CD8-positive, alpha-beta memory T cell (primary cell): ENCODE measurements at places on chromosomes 2 and 18.

DNA sequence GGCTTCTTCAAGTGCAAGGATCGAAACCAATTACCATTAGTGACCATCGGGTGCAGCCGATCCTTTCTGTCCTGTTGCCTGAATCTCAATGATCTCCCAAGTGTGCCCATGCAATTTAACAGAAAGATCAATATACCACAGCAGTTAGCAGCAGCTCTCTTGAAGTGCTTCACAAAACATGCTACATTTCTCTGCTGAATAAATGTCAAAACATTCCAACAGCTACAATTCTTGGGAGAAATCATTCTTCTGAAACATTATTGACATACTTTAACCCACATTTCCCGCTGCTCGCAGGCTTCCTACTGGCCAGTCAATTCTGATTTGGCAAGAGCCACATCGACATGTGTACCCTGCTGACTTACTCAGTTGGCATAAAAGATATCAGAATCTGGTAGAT lies 907.7 kb downstream of the TMEM182 start:
- no peaks in the 10 kb centered on the region for H3K4me1 ChIP-seq
- no peak for DNase-seq
- no peak overlapping the region for H3K27ac ChIP-seq
- no peak overlapping the region for H3K4me3 ChIP-seq
- H3K36me3 ChIP-seq: no peaks in the 10 kb centered on the region
- no peaks in the 10 kb centered on the region for H3K27me3 ChIP-seq

- DNase-seq: no peak
- H3K36me3 ChIP-seq: no peaks in the 10 kb centered on the region
- H3K4me3 ChIP-seq: no peak overlapping the region
- no peak overlapping the region for H3K27ac ChIP-seq
- no peaks in the 10 kb centered on the region for H3K4me1 ChIP-seq
These were observed 74.7 kb downstream of the TNFRSF11A start for GRCh38 chr18:62399781-62400308.

GRCh38 chr2:46954951-46955571 lies 39.5 kb upstream of the MCFD2 start:
- no peak overlapping the region for H3K4me3 ChIP-seq
- DNase-seq: no peak
- H3K27me3 ChIP-seq: no peaks in the 10 kb centered on the region
- H3K4me1 ChIP-seq: no peaks in the 10 kb centered on the region

DNA sequence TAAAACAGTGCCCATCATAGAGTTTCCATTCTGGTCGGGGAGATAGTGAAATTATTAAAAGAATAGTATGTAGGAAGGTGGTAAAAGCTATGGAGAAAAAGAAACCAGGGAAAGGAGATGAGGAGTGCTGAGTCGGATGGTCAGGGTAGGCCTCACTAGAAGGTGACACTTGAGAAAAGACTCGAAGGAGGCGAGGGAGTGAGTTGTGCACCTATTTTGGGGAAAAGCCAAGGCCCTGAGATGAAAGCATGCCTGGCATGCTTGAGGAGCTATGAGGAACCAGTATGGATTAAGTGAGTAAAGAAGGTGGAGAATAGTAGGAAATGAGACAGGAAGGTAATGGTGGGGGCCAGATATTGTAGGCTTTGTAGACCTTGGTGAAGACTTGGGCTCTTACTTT lies 7.3 kb upstream of the TTLL4 start:
- DNase-seq: no peak
- no peaks in the 10 kb centered on the region for H3K36me3 ChIP-seq
- no peak overlapping the region for H3K4me3 ChIP-seq

DNA sequence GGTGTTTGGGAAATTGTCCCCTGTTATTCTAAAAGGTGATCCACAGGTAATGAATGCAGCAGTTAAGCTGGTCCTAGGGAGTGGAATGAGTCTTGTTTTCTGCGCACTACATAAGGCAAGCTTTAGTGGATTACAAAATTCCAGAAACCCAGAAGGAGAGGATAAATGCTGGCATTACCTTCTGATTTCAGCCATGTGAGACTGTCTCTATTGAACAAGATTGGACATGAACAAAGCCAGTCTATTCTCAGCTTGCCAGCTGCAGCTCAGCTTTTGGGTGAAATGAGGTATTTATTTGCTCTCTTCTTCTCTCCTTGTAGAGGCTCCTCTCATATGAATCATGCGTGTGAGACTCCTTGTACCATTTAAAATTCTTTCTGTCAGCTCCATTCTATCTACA lies 944.9 kb downstream of the CNTNAP5 start:
- no peaks in the 10 kb centered on the region for H3K27me3 ChIP-seq
- no peaks in the 10 kb centered on the region for H3K36me3 ChIP-seq
- no peaks in the 10 kb centered on the region for H3K4me1 ChIP-seq
- no peak overlapping the region for H3K4me3 ChIP-seq
- no peak overlapping the region for H3K27ac ChIP-seq
- no peak for DNase-seq

- H3K4me3 ChIP-seq: no peak overlapping the region
- no peaks in the 10 kb centered on the region for H3K36me3 ChIP-seq
- H3K27ac ChIP-seq: no peak overlapping the region
- no peak for DNase-seq
These were observed 155.4 kb downstream of the ARL4C start for GRCh38 chr2:234341306-234341985.

GRCh38 chr2:46843316-46843715 lies 72.3 kb downstream of the MCFD2 start:
- DNase-seq: no peak
- H3K27ac ChIP-seq: no peak overlapping the region
- H3K4me1 ChIP-seq: no peaks in the 10 kb centered on the region

DNA sequence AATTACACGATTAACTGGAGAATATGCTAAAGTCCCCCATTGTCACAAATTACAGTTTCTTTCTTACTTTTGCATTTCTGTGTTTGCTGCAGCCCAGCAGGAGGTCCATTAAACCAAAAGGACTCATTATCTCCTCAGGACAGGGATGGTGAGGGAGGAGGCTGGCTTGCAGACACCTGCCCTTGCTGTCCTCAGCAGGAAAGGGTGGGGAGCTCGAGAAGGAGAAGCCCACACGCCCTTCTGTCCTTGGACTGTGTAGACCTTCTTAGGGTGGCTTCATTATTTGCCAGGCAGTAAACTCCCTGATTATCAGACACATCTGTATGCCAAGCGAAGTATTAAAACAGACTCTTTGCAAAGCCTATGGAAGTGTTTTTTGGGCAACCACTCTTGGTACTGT lies 196.0 kb downstream of the LDLRAD4 start:
- no peaks in the 10 kb centered on the region for H3K27me3 ChIP-seq
- H3K27ac ChIP-seq: no peak overlapping the region

- H3K4me1 ChIP-seq: no peaks in the 10 kb centered on the region
- H3K27ac ChIP-seq: no peak overlapping the region
- no peak for DNase-seq
- H3K27me3 ChIP-seq: peaks cover 4% of the 10 kb centered on the region
- H3K4me3 ChIP-seq: no peak overlapping the region
These were observed 10.3 kb upstream of the TMEM37 start for GRCh38 chr2:119421304-119421703.

DNA sequence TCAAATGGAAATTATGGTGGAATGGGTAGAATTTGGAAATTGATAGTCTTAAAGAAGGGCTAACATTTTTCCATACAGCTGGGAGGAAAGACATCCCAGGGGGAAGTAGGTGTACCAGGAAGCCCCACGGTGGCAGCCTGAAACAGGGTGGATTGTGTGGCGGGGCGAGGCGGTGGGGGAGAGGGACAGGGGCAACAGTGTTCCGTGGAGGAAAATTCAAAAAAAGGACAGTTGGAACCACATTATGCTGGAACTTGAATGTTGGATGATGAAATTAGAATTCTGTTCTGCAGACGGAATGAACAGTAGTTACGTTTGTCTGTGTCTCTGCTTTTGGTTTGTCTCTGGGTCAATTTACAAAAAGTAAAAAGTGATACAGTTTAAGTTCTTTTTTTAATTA lies 10.6 kb upstream of the CIB4 start:
- H3K27ac ChIP-seq: no peak overlapping the region
- no peaks in the 10 kb centered on the region for H3K4me1 ChIP-seq
- H3K36me3 ChIP-seq: no peaks in the 10 kb centered on the region
- no peaks in the 10 kb centered on the region for H3K27me3 ChIP-seq
- H3K4me3 ChIP-seq: no peak overlapping the region

DNA sequence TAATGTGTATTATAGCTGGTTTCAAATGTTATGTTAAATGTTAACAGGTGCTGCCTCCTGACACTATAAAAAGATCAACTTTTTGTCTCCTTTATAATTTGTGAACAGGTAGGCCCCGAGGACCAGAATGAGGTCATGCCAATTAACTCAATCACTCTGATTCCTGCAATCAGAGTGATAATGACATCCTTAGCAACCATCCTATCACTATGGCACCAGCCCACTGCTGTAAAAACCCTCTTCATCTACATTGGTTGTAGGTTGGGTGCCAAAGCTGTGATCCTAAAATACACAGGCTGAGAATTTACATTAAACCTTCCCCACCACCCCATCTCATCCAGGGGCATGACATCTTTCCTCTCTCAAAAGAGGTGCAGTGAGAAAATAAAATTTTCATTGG lies 103.5 kb downstream of the CPO start:
- no peak overlapping the region for H3K4me3 ChIP-seq
- no peaks in the 10 kb centered on the region for H3K36me3 ChIP-seq
- no peak overlapping the region for H3K27ac ChIP-seq
- no peak for DNase-seq

DNA sequence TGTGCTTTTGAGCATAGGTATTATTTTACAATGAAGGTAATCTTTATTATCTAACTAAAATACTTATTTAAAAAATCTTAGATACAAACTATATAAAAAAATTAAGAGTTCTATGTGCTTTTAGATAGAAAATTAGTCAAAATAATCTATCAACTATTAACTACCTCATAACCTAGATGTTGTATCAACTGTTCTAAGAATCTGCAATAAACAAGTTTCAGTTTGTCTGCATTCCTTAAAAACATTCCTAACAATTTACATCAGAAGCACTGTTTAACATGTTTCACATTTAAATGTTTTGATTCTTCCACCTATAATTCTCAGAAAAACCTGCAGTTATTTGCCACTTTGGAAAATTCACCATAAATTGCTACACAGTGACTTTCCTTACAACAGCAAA lies 33.3 kb downstream of the NDUFS1 start:
- peaks cover 18% of the 10 kb centered on the region for H3K36me3 ChIP-seq
- no peaks in the 10 kb centered on the region for H3K27me3 ChIP-seq
- DNase-seq: no peak
- no peak overlapping the region for H3K4me3 ChIP-seq

- DNase-seq: no peak
- H3K27ac ChIP-seq: no peak overlapping the region
- H3K4me3 ChIP-seq: no peak overlapping the region
- H3K36me3 ChIP-seq: no peaks in the 10 kb centered on the region
- H3K4me1 ChIP-seq: no peaks in the 10 kb centered on the region
- H3K27me3 ChIP-seq: no peaks in the 10 kb centered on the region
These were observed 68.8 kb downstream of the HNRNPLL start for GRCh38 chr2:38533757-38534545.
